ENCODE measurements at places on chromosomes 6 and 20.

GRCh38 chr6:90495216-90495817 lies 91.6 kb downstream of the MAP3K7 start:
- DNase-seq, result no peak

- DNase-seq, result no peak
Measured at GRCh38 chr6:88445188-88445965, 279.2 kb upstream of the CNR1 start.

GRCh38 chr6:38185752-38186151 lies 366.2 kb downstream of the ZFAND3 start:
- DNase-seq, result no peak

DNA sequence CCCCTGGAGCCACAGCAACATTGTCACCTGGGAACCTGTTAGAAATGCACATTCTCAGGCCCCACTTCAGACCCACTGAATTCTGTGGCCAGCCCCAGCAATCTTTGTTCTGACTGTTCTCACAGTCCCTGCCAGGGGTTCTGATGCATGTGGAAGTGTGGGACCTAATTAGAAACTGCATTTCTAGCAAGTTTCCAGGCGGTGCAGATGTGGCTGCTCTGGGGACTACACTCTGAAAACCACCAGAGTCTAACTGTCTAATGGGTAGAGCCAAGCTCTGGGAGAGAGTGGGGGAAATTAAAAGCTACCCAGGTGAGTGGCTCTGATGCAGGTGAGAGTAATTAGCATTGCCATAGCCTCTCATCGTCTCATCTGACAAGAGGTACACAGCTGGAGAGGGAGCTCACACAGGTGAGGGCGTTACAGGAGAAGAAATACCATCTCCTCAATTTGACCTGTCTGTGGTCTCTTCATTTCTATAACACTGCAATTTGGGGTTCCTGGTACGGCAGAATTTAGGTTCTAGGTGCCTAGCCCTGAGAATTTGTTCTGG lies 66.0 kb downstream of the SNX5 start:
- no peak for DNase-seq

GRCh38 chr6:34573567-34574183 lies 17.5 kb upstream of the SPDEF start:
- no peak for DNase-seq

DNA sequence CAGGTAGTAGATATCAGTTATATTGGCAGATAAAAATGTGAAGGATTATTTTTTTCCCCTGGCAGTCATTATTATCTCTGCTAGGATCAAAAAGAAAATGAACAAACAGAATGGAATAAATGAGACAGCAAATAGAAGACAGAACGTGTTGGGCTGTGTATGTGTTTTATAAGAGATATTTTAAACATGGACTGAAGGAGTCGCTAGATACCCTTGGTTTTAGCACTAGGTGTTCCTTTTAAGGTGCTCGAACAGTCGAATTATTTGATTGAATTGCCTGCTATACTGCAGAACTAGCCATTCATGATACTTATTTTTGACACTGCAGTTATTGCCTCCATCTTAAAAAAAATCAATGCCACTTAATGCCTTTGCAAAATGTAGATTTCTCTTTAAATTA lies 3.7 kb downstream of the GRIK2 start:
- DNase-seq, result no peak

DNA sequence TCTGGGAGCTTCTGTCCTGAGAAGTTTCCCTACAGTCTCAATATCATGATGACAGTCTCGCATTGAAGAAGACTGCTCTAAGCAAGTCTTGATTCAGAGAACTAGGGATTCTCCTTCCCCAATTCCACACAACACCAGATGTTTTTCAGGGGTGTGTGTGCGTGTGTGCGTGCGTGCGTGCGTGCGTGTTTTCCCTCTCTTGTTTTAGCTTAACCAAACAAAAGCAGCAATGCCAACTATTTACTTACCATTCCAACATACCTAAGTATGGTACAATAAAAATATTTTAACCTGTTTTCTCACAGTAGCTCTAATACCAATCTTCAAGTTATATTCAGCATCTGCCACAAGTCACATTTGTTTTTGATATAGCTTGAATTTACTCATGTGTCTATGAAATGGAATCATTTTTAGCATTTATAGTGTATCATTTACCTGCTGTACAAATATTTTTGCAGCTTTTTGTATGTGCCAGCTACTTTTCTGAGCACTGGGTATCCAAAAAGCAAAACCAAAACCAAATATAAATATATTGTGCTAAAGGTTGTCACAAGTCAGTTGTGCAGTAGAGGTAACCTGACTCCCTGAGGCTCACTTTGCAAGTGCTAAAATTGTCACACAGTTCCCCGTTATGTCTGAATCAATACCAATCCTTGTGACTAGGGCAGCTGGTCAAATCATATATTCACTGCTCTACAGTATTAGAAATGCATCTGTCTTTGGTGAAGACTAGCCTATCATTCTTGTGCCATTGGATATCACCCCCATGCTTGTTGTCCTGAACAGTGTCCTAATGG lies 21.7 kb upstream of the MYLIP start:
- no peak for DNase-seq

GRCh38 chr6:81690073-81690472 lies 62.4 kb downstream of the TENT5A start:
- DNase-seq, result no peak

- DNase-seq, result peak; percentile 31
Measured at GRCh38 chr6:28941684-28942448, 18.1 kb upstream of the TRIM27 start.

DNA sequence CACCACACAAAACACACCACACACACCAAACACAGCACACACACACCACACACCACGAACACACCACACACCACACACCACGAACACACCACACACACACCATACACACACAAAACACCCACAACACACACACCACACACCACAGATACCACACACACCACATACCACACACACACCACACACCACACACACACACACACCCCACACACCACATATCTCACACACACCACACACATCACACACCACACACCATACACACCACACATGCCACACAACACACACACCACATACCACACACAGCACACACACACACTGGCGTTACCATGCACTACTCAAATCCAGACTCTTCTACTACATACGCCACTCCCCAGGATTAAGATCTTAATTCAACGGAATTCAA lies 118.9 kb upstream of the THBS2 start:
- DNase-seq, result no peak

GRCh38 chr6:15206887-15207286 lies 39.0 kb upstream of the JARID2 start:
- DNase-seq, result no peak

DNA sequence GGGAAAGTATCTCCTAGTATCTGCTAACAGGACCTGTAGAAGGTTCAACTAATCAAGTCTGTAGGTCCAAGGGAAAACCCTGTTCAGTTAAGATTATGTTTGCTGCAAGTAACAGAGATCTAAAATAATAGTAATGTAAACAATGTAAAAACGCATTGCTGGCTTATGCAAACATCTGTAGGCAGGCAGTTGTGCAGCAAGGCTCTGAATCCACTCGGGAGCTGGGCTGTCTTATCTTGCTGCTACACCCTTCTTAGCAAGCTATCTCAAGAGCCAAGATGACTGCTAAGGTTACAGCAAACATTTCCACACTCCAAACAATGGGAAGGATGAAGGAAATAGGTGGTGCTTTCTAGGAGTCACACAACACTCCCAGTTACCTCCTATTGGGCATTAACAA lies 397.3 kb upstream of the NRSN1 start:
- no peak for DNase-seq

DNA sequence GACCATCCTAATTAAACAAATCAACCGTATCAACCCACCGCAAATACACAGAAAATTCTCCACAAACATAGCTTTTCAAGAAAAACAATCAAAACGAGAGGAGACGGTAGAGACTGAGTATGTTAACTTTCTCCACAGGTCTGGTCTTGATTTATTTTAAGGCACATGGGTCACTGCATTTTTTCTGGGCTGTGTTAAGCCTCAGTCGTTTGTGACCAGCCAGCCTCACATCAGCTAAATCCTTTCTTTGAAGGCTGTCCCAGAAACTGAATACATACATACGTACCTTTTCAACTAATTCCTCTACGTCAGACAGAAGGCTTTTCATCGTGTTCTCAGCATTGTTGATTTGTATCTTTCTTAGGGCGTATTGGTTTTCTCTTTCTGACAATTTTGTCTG lies 69.4 kb downstream of the LAMA4 start:
- DNase-seq, result no peak

GRCh38 chr6:89610149-89610642 lies 28.4 kb downstream of the LYRM2 start:
- peak; percentile 27 for DNase-seq

DNA sequence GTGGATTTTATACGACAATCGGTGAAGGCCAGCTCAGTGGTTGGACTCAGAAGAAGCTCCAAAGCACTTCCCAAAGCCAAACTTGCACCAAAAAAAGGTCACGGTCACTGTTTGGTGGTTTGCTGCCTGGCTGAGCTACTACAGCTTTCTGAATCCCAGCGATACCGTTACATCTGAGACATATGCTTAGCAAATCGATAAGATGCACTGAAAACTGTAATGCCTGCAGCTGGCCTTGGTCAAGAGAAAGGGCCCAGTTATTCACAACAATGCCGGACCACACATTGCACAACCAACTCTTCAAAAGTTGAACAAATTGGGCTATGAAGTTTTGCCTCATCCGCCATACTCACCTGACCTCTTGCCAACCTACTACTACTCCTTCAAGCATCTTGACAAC lies 70.2 kb downstream of the FILIP1 start:
- no peak for DNase-seq

DNA sequence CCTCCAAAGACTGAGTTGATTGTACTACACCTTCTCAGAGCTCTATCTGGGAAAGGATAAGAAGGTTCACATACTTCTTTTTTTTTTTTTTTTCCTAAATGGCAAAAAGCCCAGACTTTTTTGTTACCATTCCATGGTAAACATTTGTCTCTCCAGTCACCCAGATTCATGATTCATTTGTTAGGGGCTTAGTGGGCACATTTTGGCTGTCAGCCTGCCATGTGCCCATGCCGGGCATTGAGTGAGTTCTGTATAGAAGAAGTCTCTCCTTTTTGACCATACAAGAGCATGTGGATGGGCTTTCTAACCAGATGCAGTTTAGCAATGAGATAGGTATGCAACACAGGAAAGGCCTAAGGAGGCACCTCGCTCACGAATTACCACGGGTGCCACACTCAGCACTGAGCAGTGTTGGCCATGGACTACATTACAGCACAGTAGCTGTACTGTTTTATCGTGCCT lies 447.5 kb upstream of the HSF2 start:
- peak; percentile 70 for DNase-seq

DNA sequence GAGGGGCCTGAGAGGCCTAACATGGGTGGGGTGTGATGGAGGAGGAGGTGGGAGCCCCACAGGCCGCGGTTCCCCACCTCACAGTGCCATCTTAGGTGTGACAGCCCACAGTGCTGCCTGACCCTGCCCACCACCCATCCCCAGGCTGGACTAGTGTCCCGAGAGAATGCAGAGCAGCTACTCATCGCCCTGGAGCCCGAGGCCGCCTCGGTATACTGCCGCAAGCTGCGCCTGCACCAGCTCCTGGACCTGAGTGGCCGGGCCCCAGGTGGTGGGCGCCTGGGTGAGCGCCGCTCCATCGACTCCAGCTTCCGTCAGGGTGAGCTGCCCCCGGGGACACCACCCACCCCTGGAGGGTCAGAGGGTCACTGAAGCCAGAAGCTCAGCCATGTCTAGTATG lies 15.6 kb downstream of the HSPA12B start:
- DNase-seq, result no peak

GRCh38 chr6:127289934-127290333 lies 23.3 kb downstream of the RNF146 start:
- DNase-seq, result no peak

DNA sequence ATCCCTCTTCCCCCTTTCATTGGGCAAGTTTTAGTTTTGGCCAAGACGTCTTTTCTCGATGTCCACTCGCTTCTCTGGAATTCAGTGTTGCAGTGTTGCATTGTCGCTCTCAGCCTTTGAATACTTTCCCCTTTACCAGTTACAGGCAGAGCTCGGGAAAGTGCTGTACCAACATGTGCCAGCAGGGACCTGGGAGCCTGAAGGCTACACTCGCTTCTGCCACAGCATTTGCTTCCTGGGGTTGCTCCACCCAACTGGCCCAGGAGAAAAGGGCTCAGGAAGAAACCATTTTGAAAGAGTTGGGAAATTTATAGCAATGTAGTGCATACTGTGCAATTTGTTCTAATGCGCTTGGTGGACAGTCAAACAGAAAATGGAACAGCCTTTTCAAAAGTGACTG lies 78.6 kb downstream of the LINC00237 start:
- DNase-seq, result no peak

DNA sequence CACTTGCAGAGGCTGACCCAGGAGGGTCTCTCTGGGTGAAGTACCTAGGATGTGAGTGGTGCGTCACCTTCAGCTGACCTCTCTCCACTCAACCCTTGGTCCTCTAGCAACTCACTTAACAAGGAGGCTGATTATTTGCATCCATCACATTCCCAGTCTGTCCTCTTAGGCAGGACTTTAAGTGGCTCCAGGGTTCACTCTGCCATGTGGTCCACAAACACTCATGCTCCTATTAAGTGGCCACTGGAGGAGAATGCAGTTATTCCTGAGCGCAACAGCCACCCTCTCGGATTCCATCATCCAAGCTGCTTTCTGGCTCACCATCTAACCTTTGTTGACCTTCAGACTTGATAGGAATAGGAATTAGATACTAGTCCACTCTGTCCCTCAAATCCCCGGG lies 61.1 kb upstream of the SCAF8 start:
- no peak for DNase-seq

- DNase-seq, result no peak
Measured at GRCh38 chr6:55992546-55992945, 117.2 kb upstream of the BMP5 start.

DNA sequence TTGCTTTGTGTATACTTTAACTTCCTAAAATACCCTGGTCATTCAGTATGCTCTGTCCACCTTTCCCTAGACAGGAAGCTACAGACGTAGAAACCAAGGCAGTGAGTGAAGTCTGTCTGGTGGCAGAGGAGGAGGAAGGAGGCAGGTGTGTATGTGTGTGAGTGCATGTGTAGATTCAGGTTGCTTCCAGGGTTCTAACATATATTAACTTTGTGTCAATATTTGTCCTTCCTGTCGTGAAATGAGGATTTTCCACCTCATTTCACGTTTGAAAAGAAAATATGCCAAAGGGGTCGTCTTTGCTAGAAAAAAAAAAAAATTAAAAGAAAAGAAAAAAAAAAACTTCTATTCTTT lies 411.5 kb downstream of the PKHD1 start:
- no peak for DNase-seq

- DNase-seq, result no peak
Measured at GRCh38 chr20:31667315-31668285, 29.9 kb downstream of the COX4I2 start.

- no peak for DNase-seq
Measured at GRCh38 chr6:135853227-135853626, 1.7 kb downstream of the PDE7B start.

GRCh38 chr20:48822879-48823385 lies 4.9 kb downstream of the PREX1 start:
- DNase-seq, result no peak

DNA sequence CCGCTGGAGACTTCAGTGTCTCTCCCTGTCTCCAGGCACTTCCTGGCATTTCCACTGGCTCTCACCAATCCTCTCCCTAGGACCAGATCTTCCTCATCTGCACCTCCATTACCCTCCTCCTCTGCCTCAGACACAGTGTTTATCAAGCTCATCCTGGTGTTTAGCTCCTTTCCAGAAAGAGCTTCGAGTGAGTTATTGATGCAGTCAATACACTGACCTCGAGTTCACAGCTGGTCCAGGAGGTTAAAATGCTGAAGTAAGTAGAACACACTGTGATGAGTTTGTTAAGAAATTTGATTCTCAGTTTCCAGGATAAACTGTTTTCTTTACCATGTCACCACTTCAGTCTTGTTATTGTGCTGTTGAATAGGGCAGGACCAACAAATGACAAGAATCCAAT lies 42.1 kb upstream of the ARMC2 start:
- DNase-seq, result no peak

GRCh38 chr6:14023855-14024254 lies 93.7 kb upstream of the CD83 start:
- no peak for DNase-seq

All from amniotic stem cell (primary cell).